ENCODE measurements at places on chromosomes 3 and 15. TPM values are rescaled to one million over a fixed set of nuclear protein-coding genes. Genes with fewer than 3 reads are reported as not detected.

Gene PDE12
- 10.2 TPM for total RNA-seq

Gene DUOXA2
- total RNA-seq, result not detected

DNA sequence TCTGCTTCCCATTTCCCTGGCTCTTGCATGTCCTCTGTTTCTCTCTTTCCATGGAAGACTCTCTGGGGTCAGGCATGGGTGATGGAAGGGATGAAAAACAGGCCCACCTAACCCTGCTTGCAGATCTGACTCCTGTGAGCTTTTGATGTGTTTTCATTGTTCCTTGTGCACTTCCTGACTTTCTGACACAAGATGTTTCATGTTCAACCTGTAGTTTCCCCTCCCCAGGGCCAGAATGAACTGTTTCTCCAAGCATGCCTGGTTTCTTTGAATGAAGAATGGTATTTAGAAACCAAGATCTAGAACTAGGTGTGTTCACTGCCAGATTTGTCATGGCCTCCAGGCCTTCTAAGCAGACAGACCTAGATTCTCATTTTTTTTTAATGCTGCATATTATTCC lies 36.1 kb upstream of the CRTC3 start:
- no peak for DNase-seq

DNA sequence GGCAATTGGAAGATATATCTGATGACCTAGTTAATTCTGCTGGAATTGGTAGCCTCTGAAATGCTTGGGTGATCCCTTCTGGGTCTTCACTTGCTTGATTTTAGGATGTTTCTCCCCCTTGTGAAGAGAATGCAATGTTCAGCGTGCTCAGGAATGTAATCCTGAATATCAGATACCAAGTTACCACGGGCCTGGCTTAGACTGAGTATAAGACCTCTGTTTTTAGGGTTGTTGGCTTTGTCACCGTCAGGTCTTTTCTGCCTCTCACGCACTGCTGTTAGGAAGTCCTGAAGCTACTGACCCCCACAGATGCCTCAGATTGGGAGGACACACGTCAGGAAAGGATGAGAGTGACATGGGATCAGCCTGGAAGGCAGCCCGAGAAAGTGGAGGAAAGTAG lies 198.5 kb downstream of the CDIN1 start:
- no peak for DNase-seq

- no peak for DNase-seq
These were observed 2.1 kb upstream of the PPM1L start for GRCh38 chr3:160753953-160754352.

DNA sequence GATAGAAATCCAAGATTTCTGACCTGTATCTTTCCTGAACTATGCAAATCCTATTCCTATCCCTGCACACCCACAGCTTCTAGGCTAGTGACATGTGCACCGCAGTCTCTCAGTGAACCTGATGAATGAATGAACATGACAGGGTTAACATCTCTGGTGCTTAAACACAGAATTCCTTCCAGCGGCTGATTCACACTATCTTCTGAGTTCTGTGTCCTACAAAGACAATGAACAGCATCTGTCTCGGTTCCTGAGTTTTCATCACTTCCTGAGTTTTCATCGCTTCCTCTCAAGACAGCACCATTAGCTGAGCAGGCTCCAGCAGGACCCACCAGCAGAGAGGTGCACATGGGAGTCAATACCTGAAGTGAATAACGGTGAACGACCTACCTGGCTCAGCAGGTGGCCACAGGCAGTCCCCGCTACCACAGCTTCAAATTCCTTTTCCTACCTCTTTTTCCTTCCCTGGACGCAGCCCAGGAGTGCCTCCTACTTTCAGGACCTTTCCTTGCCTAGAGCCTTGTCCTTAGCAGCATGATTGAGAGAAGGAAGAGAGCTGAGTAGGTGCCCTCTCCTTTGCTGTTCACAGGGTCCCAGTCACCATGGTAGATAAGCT lies 113.5 kb downstream of the IGF2BP2 start:
- DNase-seq, result peak; percentile 38

DNA sequence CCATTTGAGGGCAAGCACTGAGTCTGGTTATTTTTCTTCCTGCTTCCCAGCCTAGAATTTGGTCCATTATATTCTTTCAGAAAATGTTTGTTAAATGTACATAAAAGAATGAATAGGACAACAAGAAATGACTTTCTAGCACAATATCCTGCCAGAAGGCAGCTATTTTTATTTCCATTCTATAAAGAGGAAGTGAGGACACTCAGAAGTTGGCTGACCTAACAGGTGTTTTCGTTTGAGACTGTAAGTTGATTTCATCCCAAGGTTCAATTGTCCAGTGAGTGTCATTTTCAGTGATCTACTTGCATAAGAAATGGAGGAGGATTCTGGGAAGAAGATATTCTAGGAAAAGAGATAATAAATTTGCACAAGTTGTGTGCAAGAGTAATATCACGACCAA lies 191.9 kb upstream of the POU1F1 start:
- DNase-seq, result no peak

Measured in cardiac muscle cell (in vitro differentiated cells and primary cell).